NCI-H1930 (cell line): ENCODE measurements at places on chromosomes 2 and 18.

DNA sequence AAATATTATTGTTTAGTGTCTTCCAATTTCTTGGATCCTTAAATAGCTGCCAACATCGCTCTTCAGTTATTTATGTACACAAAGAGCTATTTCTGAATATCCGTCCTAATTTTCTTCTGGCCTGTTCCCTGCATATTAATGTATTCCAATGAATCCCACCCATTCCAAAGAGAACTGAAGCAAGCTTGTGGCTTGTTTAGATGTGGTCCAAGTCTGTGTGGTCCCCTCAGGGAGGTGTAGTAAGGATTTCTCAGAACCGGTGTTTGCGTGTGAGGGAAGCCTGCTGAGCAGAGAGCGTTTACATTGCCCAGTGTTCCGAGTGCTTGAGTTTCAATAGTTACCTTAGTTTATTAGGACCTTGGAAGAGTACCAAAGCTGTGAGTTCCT, 25.1 kb upstream of the IL1R1 start:
- DNase-seq, result no peak

- no peak for DNase-seq
Observed at GRCh38 chr2:195238379-195238778, 418.6 kb upstream of the SLC39A10 start.

- DNase-seq, result no peak
Observed at GRCh38 chr18:23114171-23114881, 21.0 kb upstream of the CABLES1 start.

DNA sequence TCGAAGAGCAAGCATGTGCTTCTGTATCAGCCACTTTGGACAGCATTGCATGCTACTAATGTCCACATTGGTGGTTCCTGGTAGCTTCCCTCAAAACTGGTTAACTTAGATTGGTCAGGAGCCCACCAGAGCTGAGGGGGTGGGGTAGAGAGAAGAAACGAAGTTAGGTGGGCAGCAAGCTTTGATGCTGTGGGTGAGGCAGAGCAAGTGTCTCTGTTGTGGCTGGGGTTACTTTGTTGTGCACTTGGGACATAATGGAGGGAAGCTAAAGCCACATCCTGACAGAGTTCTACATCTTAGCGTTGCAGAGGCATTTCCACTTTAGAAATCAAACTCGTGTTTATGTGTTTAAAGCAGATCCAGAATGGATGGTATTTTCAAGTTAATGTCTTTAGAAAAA, 82.7 kb downstream of the FAM168B start:
- no peak for DNase-seq

GRCh38 chr2:74286725-74287124, 56.5 kb downstream of the SLC4A5 start:
- no peak for DNase-seq

GRCh38 chr2:71856773-71857525, 290.7 kb downstream of the CYP26B1 start:
- no peak for DNase-seq

- DNase-seq, result no peak
Observed at GRCh38 chr2:147500819-147501395, 343.9 kb upstream of the ACVR2A start.

- no peak for DNase-seq
Observed at GRCh38 chr2:207674826-207675225, 36.6 kb upstream of the CCNYL1 start.

- no peak for DNase-seq
Observed at GRCh38 chr2:201059961-201060755, 11.3 kb downstream of the HYCC2 start.

DNA sequence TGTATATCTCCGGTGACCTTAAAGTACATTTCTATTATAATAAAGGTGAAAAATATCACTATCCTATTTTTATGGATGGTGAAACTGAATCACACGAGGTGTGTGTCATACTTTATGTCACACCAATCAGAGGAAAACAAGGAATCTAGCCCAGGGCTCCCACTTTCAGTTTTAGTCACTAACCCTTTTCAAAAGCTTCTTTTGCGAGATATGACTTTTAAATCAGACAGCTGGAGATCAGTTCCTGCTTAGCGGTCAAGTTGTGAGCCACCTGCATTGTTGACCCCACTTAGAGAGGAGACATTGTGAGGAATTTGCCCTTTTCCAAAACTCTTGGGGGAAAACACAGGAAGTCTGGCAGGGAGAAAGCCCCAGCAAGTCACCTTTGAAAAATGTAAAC, 70.5 kb downstream of the CPS1 start:
- no peak for DNase-seq

DNA sequence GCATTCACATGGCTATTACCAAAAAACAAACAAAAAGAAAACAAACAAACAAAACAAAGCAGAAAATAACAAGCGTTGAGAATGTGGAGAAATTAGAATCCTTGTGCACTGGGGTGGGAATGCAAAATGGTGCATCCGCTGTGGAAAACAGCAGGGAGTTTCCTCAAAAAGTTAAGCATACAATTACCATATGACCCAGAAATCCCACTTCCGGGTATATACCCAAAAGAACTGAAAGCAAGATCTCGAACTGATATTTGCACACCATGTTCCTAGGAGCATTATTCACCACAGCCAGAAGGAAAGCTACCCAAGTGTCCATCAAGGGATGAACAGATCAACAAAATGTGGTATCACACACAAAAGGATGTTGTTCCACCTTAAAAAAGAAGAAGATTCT, 17.9 kb upstream of the TEX51 start:
- no peak for DNase-seq

- DNase-seq, result no peak
Observed at GRCh38 chr2:231429152-231429551, 33.6 kb downstream of the B3GNT7 start.
